ENCODE measurements at places on chromosomes 3 and 15.

GRCh38 chr15:42632105-42632675 is 56.8 kb downstream of the STARD9 start:
- no peak for DNase-seq

DNA sequence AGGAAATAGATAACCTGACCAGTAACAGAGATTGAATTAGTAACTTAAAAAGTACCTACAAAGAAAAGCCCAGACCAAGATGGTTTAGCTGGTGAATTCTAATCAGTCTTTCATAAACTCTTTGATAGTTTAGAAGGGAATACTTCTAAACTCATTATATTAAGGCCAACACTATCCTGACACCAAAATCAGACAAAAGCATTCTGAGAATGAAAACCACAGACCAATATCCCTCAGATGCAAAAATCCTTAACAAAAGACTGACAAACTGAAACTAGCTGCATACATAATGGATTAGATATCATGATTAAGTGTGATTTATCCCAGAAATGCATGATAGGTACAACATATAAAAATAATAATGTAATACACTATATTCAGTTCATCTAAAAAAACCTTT is 115.6 kb downstream of the RFX7 start:
- no peak for DNase-seq

DNA sequence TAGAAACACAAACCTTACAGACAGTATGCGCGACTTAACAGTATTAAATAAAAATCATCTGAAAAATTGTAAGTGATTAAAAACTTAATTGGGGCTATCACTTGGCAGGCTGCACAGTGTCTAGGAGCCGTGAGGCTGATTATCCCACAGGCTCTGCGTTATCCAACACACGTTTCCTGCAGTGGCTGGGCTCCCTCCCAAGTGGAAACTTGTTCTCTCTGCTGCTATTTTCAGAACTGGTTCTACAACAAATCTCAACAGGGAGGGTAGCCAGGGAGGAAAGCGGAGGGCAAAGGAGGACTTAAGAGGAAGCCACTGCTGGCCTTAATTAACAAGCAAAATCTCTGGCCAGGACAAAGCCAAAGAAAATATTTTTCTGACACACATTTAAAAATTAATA is 555.2 kb downstream of the MAGI1 start:
- no peak for DNase-seq

DNA sequence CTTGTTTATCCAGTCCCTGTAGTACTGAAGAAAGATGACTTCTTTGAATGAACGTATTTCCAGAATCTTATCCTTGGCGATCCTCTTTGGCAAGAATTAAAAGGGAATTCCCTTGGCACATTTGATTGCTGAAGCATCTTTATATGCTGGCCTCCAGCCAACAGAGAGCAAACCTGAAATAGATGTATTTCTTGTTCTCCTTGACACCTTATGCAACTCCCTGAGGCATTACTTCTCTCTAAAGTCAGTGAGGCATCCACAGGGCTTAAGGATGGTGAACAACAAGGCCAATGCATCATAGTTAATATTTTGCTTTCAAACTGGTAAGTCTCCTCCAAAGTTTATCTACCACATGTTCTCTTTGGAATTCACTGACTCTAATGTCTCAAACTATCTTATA is 450.9 kb upstream of the THRB start:
- no peak for DNase-seq
